ENCODE measurements at places on chromosomes 5 and 9.

DNA sequence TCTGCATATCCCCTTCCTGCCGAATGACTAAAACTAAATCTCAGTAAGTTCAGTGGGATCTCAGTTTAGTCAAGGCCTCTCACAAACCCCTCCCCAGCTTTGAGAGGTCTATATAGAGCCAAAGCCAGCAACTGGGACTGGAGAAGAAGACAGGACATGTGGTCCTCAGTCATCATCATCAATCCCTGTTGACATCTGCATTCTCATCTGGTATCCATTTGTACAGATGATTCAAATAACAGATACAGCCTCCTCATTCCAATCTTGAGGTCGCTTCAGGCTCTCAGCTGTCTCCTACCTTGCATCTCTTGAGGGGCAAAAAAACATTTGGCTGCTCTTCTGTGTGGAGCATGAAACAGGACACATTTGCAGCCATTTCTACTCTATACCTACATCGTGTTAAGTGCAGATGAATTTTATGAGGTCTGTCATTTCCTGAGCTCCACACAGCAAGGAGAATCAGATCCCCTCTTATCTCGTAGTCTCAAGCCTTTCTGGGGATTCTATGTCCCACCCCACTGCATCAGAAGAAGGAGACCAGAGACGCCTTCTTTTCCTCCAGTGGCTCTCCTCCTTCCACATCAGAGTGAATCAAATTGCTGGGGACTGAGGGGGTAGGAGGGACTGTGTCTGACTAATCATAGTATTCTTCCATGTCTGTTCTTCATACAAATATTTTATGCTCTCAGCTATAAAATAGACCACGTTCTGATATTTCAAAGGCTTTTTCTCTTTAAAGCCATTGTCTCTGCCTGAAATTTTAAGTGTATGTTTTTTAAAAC is 4.7 kb upstream of the RECK start:
- no peak for DNase-seq

DNA sequence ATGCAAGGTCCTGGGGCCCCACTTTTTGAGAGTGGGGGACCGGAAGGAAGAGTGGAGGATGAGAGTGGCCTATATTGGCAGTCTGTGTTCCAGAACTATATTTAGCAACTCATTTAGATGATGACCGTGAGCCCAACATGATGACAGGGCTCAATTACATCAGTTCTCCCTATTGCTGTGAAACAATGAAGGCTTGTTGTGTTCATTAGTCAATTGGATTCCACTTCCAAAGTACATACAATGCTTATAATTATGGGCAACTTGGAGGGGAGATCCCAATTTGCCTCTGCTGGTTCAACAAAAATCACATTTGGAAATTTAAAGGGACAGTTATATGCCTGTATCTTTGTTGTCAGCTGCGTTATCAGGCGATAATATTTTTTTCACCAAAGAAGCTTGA is 91.1 kb downstream of the TARS1 start:
- no peak for DNase-seq

- DNase-seq, result no peak
Observed at GRCh38 chr5:140267201-140267540, 35.7 kb downstream of the PFDN1 start.

GRCh38 chr5:6582507-6583048 is 50.3 kb downstream of the NSUN2 start:
- DNase-seq, result no peak

DNA sequence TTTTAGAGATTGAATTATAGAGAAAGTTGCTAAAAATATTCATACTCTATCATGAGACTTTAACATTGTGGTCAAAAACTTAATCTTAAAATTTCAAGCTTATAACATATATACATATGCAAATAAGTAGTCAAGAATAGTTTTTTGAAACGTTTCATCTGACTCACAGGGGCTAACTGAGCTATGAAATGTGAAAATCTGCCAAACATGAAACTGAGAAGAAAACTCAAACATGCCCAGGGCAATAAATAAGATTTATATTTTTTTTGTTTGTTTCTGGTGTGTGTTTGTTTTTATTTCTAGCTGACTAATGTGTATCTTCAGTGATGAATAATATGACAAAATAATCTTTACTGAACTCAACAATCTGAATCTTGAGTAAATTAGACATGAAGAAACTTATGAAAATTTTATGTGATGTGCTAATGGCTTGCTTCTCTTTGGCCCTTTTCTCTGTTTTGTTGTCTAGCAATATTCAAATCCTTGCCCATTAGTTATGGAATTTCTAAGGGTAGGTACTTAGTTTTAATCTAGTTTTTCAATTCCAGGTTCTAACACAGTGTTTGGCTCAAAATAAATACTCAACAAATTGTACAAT is 99.9 kb downstream of the FAM174A start:
- DNase-seq, result no peak

- peak; percentile 58 for DNase-seq
Observed at GRCh38 chr5:181190711-181191525, 14.1 kb downstream of the TRIM7 start.

All from pancreas (tissue), 10 donors.